Caudate nucleus (tissue), 63 donors: ENCODE measurements at places on chromosomes 6 and 20.

GRCh38 chr20:57503035-57503658, 21.8 kb downstream of the CTCFL start:
- no peak for DNase-seq

DNA sequence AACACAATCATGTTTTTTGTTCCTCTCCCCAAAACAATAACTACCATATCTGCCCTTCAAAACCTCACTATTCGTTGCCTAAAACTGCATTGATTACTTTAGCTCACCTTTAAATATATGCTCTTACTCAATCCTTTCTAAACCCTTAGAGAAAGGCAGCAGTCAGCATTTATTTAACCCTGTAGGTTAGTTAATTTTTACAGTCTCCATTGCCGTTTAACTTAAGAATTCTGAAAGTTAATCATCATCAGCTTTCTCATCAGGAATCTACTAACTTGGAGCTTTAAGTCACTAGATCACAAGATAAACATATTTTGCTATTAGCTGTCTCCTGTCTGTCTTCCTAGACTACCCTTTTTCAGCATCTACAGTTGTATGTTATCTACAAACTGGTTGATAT, 991.9 kb downstream of the EPHA7 start:
- DNase-seq: no peak

GRCh38 chr6:98980819-98981218, 33.1 kb upstream of the FBXL4 start:
- DNase-seq: no peak

DNA sequence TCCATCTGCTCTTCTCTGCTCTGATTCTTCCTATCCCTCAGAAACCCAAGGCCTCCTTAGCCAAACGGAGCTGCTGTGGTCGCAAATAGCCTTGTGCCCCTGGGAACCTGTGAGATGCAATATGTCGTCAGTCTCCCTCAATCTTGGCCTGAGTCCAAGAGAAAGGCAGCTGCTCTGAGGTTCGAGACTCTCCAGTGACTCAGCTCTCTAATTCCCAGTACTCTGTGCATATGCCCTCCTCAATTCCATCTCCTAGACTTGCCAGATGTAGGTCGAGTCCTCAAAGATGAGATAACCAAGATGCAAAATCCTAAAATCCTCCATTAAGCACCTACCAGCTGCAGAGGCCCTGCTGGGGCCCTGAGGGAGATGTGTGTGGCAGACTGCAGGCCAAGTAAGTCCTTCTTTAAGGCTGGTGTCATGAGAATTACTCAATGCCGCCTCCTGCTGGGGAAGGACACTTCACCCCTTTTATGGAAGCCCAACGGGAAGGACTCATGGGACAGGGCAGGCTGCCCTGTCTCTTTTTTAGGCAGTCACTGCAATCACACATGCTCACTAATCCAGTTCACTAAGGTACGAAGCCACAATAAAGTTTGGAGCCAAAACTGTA, 28.5 kb downstream of the C6orf15 start:
- DNase-seq: peak; percentile 8

DNA sequence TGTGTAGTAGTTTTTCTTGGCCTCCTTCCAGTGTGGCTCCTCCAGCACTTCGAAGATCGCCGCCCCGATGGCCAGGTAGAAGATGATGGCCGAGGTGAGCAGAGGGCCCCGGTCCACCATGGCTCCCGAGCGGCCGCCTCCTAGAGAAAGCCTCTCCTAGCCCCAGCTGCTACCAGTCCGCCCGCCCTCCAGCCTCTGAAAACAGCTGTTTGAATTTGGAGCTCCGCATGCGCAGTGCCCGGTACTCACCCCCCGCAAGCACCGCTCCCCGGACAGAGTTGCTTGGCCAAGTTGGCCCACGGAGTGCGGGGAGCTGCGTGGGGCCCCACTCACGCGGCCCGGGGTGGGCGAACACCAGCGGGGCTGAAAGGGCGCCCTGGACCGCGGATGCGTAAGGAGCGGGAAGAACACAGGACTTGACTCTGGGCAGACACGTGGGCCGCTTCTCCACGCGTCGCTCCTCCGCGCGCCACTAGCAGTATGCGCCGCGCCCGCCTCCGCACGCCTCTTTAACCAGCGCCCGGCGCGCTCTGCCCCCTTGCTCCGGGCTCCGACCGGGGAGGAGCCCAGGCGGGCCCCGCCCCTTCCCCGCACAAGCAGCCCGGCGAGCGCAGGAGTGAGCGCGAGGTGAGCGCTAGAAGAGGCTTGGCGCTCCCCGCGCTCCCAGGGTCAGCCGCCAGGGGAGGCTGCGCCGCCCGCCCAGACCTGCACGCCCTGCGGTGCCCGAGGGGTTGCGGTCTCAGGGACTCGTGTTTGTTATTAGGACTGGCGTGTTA, at the start of gene KCNK5:
Gene KCNK5, minus strand, starts transcription at position 484 of the 776 bp plus-strand sequence. Its CDS starts 364 bp downstream, at position 120.
- peak; percentile 81 for DNase-seq

GRCh38 chr20:32763202-32764004, 1.2 kb downstream of the DNMT3B start:
- no peak for DNase-seq

DNA sequence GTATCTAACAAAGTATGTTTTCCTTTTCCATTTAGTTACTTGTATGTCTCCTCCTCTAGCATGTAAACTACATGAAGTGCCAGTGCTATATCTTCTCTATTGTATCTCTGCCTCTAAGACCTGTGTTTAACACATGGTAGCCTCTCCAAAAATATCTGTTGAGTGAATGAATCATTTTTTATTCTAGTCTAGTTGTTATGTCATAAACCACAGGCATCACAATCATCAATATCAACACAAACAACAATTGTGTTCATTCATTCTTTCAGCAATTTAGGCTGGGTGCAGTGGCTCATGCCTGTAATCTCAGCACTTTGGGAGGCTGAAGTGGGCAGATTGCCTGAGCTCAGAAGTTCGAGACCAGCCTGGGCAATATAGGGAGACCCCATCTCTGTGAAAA, 111.6 kb upstream of the EYA4 start:
- DNase-seq: no peak

DNA sequence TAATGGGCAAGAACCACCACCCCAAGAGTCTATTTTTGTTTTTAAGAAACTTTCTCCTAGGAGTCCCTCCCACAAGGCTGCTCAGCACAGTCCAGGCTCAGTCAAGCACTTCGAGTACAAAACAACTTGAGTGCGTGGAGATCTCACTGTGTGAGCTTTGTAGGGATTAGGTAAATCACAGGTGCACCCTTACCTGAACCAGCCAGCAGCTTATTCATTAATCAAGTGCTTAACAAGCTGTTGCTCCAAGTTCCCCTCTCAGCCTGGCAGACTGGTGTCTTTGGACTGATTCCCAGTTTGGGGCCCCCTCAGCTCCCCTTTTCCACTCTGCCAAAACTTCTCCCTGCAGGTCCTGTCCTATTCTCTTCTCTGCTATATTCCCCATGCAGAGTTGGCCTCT, 133.1 kb downstream of the LY86 start:
- DNase-seq: no peak

DNA sequence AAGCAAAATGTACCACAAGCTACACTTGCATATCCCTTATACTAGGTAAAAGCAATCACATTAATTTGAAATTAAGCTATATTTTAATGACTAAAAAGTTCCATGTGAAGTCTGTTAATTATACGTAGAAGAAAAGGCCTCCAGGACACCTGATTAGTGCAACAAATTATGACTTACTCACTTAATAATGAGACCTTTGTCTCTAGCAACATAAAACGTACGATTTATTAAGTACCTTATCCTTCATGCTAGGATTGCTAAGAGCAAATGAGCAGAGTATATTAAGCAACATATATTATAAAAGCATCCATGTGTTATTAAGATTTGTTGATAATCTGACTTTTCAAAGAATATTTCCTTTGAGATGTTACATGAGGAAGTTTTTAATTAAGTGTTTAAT, 2.5 kb downstream of the BMP5 start:
- DNase-seq: no peak

DNA sequence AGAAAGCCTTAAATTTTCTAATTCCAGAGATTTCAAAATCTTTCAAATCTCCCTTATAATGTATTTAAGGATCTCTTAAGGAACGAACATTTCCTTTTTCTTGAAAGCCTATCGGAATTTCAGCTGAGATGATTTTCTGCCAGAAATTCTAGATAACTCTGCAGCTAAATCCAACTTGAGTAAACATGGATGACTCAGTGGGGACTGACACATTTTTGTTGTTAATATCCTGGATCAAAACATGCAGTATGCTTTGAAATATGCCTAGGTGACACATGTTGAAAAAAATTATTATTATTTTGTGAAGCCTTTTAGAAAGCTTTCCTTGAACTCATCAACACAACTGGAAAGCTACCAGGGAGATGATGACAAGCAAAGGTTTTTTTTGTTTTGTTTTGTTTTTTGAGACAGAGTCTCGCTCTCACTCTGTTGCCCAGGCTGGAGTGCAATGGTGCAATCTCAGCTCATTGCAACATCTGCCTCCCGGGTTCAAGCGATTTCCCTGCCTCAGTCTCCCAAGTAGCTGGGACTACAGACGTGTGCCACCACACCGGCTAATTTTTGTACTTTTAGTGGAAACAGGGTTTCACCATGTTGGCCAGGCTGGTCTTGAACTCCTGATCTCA, 140.1 kb upstream of the SNX9 start:
- DNase-seq: no peak

DNA sequence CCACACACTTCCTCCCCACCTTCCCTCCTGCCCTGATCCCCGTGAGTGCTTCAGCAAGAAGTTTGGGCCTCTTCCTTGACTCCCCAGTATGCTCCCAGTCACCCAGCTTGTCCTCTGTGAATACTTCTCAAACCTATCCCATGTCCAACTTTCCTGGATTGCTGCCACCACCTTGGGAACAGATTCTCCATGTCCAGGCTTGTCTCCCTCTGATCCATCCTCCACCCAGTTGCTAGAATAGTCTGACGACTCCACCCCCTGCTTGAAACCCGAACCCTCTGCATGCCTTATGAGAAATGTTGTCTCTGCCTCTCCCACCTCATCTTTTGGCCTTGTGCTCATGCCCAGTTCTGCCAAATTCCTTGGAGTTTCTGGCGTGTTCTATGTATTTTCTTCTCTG, 108.0 kb downstream of the PPP1R14C start:
- DNase-seq: no peak

- no peak for DNase-seq
Measured at GRCh38 chr6:127976111-127976510, 75.3 kb upstream of the THEMIS start.

DNA sequence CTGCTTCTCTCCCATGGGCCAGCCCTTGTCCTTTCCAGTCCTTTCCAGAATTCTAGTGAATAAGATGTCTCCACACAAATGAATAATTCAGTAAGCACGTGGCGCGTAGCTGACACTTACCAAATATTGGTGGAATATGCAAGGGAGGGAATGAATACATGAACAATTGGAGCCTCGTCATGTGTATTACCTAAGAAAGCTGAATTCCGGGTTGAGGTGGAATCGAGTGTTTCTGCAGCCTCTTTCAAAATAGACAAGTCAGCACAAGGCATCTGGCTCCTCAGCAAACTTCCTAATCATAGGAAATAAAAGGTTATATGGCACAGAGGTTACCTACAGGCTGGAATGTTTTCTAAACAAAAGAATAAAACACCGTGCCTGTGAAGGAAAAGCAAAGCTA, 47.0 kb upstream of the NT5E start:
- DNase-seq: no peak

DNA sequence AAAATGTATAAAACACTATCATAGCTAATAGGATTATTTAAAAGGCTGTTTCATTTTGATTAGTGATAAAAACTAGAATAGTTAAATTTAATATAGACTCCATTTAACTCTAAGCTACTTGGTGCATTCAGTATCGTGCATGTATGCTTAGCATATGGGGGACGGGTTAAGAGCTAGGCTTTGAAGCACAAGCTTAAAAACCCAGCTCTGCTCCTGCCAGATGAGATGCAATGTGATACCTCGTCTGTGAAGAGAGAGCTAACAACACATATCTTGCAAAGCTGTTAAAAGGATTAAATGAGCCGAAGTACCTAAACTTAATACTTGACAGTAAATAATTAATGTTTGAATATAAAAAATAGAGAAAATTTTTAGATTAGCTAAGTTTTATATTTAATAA, 42.2 kb downstream of the DTNBP1 start:
- DNase-seq: no peak

- DNase-seq: no peak
Measured at GRCh38 chr6:123925350-123925749, 121.7 kb downstream of the NKAIN2 start.

GRCh38 chr20:33576432-33577125, 85.5 kb upstream of the C20orf144 start:
- peak; percentile 7 for DNase-seq

DNA sequence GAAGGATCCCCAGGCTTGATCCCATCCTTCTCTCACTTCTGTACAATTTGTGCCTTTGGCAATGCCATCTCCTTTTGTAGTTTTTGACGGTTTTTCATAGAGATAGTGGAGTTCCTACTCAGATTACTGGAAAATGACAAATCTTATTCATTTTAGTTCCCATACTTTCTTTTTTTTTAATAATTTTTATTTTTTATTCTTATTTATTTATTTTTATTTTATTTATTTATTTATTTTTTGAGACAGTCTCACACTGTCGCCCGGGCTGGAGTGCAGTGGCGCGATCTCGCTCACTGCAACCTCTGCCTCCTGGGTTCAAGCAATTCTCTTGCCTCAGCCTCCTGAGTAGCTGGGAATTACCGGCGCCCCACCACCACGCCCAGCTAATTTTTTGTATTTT, 4.3 kb upstream of the GABBR1 start:
- no peak for DNase-seq

- DNase-seq: no peak
Measured at GRCh38 chr6:17494919-17495318, 101.5 kb downstream of the CAP2 start.

GRCh38 chr20:54601831-54602515, 126.6 kb downstream of the DOK5 start:
- DNase-seq: no peak

DNA sequence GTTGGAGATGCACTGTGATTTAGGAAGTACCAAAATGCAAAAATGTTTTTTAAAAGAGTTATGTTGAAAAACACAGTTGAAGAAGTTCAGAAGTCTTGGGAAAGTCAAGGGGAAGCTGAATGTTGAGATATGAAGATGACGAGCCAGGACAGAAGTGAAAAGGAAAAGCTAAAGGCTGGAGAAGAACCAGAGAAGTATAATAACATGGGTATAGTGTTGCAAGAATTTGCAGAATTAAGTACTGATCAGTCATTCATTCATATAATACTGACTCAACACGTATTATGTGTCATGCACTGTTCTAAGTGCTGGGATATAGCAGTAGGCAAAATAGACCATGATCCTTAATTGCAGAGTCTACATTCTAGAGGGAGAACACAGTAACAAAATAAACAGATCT, 432.8 kb downstream of the CDC5L start:
- DNase-seq: no peak

DNA sequence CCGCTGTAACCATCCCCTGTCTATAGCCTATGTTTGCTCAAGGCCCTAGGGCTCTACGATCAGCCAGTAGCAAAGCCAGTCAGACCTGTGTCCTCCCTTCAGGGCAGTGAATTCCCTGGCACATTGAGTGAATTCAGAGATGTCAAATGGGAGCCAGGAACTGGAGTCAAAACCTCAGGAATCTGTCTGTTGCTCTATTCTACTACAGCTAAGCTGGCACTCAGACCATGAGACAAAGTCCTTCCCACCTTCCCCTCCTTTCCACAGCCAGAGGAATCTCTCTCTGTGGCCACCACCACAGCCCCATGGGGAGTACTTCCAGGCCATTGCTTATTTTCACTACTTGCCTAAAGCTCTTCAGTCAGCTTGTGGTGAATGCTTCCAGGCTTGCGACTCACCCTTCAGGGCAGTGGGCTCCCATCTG, 82.0 kb downstream of the PKIB start:
- no peak for DNase-seq
